NCI-H2029 (cell line): ENCODE measurements at places on chromosomes 7 and 10.

DNA sequence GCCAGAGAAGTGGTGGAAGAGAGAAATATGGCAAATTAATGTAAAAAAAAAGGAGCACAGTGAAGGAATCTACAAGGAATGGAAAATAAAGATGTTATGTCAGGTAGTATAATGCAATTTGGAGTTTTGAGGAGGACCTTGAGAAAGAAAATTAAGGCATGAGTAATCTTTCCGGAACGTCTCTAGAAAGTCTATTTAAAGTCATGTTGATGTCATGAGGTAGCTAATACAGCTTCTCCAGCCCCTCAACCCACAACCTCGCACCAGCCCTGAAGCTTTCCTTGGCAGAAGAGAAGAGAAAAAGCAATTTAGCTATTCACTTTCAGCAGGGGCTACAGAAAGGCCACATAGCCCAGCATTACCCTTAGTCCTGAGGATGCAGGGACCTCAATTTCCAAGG, 22.5 kb downstream of the TRDMT1 start:
- DNase-seq = no peak

GRCh38 chr7:117728890-117729624, 144.2 kb downstream of the CTTNBP2 start:
- no peak for DNase-seq

GRCh38 chr10:118948786-118949185, 80.7 kb upstream of the NANOS1 start:
- no peak for DNase-seq

GRCh38 chr7:155993420-155994278, 181.4 kb upstream of the SHH start:
- no peak for DNase-seq

DNA sequence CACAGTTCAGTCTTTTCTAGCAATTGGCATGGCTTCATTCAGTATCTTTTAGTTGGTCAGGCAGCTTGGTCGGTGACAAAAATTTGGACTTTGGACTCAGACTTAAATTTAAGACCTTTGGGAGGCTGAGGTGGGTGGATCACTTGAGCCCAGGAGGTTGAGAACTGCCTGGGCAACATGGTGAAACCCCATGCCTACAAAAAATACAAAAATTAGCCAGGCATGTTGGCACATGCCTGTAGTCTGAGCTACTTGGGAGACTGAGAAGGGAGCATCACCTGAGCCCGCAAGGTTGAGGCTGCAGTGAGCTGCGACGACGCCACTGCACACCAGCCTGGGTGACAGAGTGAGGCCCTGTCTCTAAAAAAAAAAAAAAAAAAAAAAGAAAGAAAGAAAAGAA, 19.5 kb upstream of the ITPRID1 start:
- no peak for DNase-seq

GRCh38 chr10:124458889-124459288, 2.7 kb upstream of the LHPP start:
- DNase-seq = no peak
